Activated T-cell treated with anti-CD3 and anti-CD28 coated beads for 4 hours (primary cell): ENCODE measurements at places on chromosomes 4 and X.
A peak's percentile ranks its signal among the peaks of the same experiment; 100 is the strongest.

DNA sequence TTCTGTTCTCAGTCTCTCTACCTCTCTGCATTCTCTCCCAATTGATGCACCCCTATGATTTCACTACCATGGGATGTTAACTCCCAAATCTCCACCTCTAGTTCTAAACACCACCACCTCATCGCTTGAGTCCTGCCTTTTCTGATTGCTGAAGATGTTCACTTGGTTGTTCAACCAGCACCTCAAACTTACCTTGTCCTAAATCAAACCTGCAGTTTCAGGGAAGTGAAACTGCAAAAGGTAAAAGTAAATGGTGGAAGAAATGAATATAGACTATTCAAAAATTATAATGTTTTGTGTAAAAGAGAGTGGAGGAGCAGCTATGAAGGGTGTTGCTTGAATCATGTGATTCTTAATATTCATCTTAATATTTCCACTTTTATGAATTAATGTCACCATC, 91.0 kb downstream of the PDE5A start:
- no peak for DNase-seq

GRCh38 chr4:162865102-162865501, 301.6 kb downstream of the NAF1 start:
- no peak for DNase-seq

- no peak for DNase-seq
Observed at GRCh38 chr4:9932771-9933170, 88.5 kb downstream of the SLC2A9 start.

DNA sequence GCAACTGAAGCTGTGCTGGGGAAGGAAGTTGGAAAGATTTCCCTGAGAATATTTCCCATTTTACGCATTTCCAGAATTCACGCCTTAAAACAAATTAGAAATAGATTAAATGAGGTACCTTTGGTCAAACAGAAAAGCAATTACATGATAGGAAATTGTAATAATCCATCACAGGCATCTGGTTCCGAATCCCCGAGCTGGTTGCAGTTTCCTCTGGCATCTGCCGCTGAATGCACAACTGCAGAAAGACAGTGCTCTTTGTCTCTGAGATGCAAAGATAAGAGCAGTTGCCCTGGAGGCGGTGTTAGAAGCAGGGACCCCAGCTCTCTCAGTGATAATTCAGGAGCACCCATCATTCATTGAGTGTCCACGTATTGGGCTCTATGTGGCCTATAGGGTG, 224.4 kb downstream of the LDB2 start:
- DNase-seq, result no peak

GRCh38 chr4:112704991-112705845, 68.3 kb downstream of the LARP7 start:
- DNase-seq, result no peak

GRCh38 chr4:165864271-165864670, 8.8 kb upstream of the TLL1 start:
- no peak for DNase-seq

DNA sequence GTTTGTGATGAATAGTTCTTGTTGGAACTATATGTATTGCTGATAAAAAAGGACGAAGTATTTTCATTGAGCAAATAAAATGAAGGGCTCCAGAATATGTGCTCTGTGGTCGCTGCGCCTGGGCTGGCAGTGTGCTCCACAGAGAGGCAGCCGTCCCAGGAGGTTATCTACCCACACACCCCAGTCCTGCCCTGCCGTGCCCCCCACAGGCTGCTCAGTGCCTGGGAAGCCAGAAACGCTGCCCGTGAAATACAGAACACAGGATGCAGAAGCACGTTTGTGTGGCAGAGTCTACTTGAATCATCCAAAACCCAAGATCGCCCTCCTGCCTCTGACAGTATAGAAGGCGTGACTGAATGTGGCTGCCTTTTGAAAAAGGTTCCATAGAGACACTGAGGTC, 1.4 kb downstream of the CLDN22 start:
- DNase-seq, result no peak

DNA sequence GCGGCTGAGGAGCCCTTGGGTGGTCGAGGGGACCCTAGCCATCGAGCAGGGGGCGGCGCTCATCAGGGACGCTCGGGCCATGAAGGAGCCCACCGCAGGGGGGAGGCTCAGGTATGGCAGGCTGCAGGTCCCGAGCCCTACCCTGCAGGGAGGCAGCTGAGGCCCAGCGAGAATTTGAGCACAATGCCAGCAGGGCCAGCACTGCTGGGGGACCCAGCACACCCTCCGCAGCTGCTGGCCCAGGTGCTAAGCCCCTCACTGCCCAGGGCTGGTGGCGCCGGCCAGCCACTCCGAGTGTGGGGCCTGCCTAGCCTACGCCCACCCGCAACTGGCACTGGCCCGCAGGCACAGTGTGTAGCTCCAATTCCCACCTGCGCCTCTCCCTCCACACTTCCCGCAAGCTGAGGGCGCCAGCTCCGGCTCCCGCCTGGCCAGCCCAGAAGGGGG, 325.4 kb upstream of the FRG1 start:
- no peak for DNase-seq

GRCh38 chrX:11346121-11346682, 53.0 kb downstream of the AMELX start:
- no peak for DNase-seq

DNA sequence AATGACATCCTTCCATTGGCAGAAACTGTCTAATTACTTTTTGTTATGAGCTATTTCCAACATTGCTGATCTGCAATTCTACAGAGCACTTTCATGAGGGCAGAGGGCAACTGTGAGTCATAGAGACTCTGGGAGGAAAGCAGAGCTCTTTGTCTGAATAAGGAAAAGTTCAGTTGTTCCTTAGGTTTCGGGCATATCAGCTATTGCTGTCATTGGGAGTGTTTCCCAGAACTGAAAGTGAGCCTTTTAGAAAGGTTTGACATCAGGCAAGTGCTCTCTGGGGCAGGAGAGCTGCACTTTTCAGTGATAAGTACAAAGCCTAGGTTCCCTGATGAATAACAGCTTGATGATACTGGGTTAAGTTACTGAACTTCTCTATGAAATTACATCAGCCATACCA, 119.2 kb upstream of the EDNRA start:
- DNase-seq, result no peak

DNA sequence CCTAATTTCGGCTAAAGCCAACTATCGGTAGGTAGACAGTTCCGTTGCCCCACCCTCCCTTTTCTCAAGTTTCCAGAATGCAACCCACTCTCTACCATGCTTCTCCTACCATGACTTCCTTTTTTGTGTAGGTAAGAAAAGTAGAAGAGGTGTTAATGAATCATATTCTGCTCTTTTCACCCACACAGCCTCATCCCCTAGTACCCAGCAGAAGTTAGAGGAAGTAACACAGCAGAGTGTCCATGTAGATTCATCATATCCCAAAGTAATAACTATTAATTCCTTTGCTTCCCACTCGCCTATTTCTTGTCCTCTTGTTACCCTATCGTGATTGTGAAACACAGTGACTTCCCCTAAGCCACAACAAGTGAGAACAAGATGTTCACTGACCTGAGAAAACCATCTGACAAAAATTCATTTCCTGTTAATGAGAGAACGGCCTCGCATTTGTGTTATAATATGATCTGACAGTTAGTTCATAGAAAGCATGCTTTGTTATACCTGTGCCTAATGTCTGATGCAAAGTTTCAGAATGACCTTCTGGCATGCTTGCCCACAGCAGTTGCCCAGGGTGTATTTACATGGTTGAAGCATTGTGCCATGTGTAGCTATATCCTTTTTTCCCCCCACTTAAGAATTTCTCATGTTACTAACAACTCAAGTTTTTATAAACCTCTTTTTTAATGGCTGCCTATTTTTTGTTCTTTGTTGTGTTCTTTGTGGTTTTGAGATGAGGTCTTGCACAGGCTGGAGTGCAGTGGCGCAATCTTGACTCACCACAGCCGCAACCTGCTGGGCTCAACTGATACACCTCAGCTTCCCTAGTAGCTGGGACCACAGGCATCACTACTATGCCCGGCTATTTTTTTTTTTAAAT, 185.6 kb downstream of the RAP1GDS1 start:
- peak; percentile 24 for DNase-seq

DNA sequence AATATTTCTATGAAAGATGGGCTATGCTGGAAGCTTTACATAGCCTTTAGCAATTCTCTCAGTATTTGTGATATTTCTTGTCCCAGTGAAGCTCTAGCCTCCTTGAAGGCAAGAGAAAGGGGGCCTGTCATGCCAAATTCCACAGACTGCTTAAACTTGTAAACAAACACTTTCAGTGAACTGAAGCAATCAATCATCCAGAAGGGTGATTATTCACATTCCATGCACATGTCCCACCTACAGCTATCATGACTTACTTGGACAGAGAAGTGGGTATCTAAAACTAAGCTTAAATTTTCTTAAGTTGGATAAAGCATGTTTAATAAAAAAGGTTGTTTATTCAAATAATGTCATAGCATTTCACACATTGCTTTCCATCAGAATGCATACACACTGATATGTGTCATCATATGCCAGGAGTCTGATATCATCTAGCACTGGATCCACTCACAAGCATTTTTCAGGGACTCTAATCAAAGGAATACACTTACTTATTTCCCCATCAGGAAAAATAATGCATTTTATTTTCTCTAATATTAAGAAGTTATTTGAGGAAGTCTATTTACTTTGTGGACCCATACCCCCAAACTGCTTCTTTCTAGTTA, 1.2 kb upstream of the FSTL5 start:
- no peak for DNase-seq

DNA sequence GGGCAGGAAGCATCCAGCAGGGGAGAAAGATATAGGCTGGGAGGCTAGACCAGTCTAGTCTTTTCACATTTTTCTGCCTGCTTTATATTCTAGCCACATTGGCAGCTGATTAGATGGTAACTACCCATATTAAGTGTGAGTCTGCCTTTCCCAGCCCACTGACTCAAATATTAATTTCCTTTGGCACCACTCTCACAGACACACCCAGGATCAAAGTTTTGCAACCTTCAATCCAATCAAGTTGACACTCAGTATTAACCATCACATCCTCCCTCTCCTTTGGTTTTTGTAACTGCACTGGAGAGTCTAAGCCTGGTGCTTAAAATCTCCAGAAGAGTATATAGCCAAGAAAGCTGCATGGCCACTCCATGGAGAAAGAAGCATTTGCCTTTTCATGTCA, 560.4 kb downstream of the GRXCR1 start:
- DNase-seq, result no peak

GRCh38 chr4:102598762-102599374, 97.7 kb downstream of the NFKB1 start:
- no peak for DNase-seq

- DNase-seq, result no peak
Observed at GRCh38 chr4:101259876-101260275, 87.5 kb downstream of the PPP3CA start.

GRCh38 chr4:53189011-53189410, 176.8 kb downstream of the SCFD2 start:
- DNase-seq, result no peak

- DNase-seq, result no peak
Observed at GRCh38 chrX:153692611-153693156, 5.0 kb downstream of the SLC6A8 start.

DNA sequence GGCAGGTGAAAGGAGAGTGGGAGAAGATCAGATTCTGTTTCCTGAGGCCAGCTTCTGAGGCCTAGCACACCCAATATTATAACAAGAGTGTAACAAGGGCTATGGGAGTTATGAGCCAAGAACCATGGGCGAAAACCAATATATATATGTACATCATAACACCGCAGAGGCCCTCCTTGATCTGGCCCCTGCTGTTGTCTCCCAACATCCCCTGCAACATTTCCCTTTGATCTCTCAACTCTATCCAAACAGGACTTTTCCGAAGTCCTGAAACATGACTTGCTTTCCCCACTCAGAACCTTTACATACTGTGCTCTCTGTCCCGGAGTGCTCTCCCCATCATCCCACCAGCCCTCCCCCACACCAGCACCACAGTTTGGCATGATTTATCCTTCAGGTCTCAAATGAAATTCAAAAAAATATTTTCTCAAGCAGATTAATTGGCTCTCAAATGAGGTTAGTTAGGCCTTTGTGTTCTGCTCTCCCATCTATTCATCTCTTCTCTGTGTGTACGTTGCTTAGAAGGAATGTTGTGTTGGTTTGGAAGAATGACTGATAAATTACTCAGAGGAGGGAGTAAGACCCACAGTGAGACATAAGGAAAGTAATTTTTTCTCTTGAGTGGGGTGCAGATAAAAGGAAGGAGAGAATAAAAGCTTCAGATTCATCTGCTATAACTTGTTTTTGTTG, 58.1 kb upstream of the SMIM10 start:
- DNase-seq, result no peak

GRCh38 chrX:68511255-68511654, 12.4 kb downstream of the YIPF6 start:
- no peak for DNase-seq

- peak; percentile 14 for DNase-seq
Observed at GRCh38 chrX:38754102-38754790, 47.0 kb upstream of the MID1IP1 start.

- no peak for DNase-seq
Observed at GRCh38 chr4:10647846-10648245, 36.7 kb downstream of the CLNK start.

GRCh38 chrX:17376431-17377077, 1.6 kb downstream of the NHS start:
- no peak for DNase-seq

DNA sequence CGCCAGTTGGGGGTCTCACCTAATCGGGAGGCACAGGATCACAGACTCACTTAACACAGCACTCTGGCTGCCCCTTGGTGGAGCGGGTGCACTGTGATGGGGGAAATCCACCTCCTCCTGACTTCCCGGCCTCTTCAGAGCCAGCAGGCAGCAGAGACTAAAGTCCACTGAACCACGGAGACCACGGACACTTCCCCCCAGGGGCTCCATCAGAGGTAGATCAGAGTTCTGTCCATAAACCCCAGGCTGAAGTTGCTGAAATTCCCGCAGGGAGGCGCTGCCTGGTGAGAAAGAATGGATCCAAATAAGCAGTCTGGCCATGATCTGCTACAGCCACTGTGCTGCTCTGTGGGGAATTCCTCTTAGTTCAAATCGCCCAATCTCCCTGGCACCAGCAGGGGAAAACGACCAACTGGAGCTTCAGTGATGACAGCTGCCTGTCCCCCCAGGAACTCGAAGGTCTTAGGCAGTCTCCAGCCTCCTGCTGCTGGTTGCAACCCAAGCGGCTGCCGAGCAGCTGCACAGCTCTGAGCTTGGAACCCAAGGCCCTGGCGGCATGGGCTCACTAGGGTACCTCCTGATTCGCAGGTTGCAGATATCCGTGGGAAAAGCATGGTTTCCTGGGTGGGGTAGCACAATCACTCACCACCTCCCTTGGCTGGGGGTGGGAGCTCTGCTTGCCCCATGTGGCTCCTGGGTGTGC, 106.9 kb upstream of the DCAF12L2 start:
- no peak for DNase-seq

GRCh38 chr4:1249731-1250526, 999 bp upstream of the CTBP1 start:
- DNase-seq, result peak; percentile 39
